ENCODE measurements at places on chromosomes 6 and 20. TPM values are rescaled to one million over a fixed set of nuclear protein-coding genes. Genes with fewer than 3 reads are reported as not detected.

Gene ULBP3
- 1.1 TPM for polyA plus RNA-seq

Gene PKIB
- polyA plus RNA-seq: not detected

Gene SH3BGRL2
- polyA plus RNA-seq: 0.46 TPM

Gene CLPSL2
- not detected for polyA plus RNA-seq

Gene CST4
- polyA plus RNA-seq: not detected

Gene MMP24
- 0.09 TPM for polyA plus RNA-seq

Gene ELOVL4
- polyA plus RNA-seq: not detected

Gene KPNA5
- 11.5 TPM for polyA plus RNA-seq

Gene TRIM10
- not detected for polyA plus RNA-seq

Gene SLC35F1
- not detected for polyA plus RNA-seq

Measured in IgD-negative memory B cell (primary cell).